NCI-H2081 (cell line): ENCODE measurements at places on chromosomes 16 and 17.

GRCh38 chr17:29390851-29391631 lies 878 bp downstream of the TAOK1 start:
- no peak for DNase-seq

DNA sequence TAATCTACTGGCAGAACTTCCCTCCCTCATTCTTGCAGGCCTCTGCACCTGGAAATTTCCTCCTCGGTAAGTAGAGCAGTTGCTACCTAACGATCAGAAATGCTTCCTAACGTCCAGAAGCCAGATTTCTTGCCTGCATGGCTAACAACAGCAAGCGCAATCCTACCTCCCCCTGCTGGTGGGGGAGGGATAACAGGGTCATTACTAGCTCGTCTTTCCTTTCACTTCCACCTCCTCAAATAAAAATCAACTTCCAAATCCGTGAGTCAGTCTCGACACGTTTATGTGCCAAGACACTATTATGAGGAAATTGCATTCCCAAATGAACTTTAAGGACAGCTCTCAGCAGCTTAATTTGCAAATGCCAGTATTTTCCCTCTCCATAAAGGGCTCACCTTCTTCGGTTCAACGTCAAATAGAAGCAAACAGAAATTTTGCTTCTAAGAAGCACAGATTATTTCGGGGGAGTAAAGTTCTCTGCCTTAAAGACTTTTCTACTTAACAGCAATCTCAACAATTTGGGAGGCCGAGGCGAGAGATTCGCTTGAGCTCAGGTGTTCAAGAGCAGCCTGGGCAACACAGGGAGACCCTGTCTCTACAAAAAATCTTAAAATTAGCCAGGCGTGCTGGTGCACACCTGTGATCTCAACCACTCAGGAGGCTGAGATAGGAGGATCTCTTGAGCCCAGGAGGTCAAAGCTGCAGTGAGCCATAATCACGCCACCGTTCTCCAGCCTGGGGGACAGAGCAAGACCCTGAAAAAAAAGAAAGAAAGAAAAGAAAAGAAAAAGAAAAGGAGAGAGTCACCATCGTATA lies 188.6 kb upstream of the PSMD7 start:
- peak; percentile 38 for DNase-seq

DNA sequence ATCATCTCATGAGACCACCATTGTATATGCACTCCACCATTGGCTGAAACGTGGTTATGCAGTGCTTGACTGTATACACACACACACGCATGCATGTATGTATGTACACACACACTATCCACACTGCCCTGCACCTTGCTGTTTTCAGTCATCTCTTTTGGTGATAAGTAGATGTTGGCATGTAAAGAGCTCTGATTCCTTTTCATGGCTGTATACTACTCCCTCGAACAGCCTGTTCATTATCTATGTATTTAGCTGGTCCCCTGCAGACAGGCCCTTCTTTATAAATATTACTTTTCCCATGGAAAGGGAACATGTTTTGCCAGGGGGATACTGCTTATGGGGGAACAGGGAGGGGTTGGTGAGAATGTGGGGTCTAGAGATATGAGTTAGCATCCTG lies 349.4 kb downstream of the FOXL1 start:
- no peak for DNase-seq

DNA sequence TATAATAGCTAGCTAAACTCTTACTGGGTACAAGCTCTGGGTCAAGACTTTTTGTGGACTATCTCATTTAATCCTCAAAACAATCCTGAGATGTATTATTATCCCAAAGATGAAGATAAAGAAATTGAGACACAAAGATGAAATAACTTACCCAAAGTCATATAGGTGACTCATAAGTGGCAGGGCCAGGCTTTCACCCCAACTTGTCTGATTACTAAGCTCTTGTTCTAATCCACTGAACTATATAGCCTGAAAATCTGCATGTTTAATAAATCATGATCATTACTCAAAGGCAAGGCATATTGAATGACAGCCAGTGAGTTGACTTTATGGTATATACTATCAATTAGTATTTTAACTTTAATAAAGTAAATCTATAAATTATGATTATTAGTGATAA lies 77.4 kb downstream of the SKAP1 start:
- no peak for DNase-seq

DNA sequence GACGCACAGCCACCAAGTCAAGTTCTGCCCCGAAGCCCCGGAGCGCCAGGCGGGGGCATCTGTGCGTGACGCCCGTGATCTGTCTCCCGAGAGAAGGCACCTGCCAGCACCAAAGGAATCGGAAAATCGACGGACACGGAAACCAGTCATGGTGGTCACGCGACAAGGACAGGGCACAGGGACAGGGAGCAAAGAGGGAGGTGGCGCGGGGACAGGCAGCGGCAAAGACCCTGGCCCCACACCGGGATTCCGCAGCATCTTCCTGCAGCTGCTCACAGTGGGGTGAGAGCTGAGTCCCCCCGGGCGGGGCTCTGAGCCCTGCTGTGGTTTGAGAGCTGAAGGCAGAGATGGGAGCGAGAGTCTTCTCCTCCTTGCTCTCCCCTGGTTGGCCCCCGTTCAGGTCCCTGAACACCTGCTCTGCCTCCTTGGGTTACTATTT lies 56.4 kb downstream of the ABR start:
- no peak for DNase-seq

DNA sequence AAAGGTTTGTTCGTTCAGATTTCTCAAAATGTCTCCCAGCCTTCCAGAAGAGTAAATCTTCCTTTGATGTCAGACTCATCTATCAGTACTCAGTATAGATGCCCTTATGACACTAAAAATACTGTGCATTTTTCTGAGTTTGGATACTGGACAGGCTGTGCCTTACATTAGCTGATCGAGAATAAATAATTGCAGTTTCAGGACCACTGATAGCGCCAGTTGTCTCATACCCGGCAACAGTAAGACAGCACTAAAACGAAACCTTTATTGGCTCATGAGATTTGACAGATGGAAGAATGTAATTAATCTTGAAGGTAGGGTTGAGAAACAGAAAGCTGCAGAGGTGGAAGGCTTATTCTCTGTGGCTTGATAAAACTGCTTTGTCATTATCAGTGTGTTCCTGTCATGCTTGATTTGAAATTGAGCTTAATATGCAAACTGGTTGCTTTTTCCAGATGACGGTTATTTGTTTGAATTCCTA lies 1.2 kb downstream of the ATP6V0A1 start:
- DNase-seq: no peak
